ENCODE measurements at places on chromosomes 6 and 20.

DNA sequence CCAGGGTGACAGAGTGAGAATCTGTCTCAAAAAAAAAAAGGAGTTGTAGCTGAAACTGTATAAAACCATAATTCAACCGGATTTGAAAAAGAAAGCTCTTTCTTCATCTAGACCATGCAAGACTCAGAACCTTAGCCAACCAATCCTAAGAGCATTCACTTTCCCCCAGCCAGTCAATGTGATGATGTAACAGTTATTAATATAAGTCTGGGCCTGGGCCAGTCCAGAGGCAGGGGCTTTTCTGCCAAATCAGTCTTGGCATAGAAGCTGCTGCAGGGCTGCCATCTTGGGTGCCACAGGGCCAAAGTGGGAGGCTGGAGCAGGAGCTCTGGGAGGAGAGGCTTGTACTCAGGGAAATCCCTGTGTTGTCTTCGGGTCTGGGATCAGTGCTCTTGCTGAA, 288.4 kb downstream of the CLIC5 start:
- DNase-seq, result no peak

- DNase-seq, result no peak
Measured at GRCh38 chr6:40642837-40643236, 55.7 kb upstream of the LRFN2 start.

DNA sequence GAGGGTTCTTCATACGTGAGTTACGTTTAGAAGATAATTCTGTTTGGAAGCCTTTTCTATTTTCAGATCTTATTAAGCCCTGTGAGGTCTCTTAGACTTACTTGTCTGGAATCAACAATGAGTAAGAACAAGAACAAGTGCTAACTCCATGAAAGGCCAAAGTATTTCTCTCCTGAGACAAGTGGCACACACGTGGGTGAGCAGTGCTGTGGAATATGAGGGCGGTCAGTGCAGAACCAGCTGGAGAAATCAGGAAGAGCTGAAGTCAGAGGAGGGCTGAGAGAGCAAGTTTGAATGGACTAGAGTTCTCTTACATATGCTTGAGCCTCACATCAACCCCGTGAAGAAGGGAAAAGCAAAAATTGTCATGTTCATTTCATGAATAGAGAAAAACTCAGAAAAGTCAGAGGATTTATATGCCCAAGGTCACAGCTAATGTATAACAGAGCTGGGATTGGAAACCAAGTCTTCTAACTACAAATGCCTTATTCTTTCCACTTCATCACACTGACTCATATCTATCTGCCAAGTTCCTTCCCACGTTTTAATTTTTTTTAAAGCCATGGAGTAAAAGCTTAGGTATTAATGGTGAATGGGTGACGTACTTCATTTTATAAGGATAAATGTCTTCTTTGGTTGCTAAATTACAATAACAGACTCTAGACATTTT, 201.3 kb upstream of the DTNBP1 start:
- no peak for DNase-seq

DNA sequence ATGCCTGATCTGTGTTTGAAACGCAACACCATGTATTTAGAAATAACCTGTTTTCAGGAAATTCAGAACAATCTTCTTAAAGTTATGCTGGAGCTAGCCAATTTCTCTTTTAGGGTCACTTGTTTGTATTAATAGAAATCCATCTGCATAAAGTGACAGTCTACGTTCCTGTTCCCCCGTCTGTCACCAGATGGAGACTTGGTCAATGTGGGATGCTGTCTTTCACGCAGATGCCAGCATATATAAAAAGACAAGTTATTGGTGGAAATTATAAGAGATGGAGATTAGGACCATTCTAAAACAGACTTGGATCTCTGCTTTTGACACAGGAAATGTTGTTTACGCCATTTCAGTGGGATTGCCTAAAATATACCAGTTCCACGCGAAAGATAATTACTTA, 162.5 kb upstream of the STMND1 start:
- DNase-seq, result no peak

GRCh38 chr6:3913077-3913957, 64.1 kb downstream of the FAM50B start:
- DNase-seq, result no peak

DNA sequence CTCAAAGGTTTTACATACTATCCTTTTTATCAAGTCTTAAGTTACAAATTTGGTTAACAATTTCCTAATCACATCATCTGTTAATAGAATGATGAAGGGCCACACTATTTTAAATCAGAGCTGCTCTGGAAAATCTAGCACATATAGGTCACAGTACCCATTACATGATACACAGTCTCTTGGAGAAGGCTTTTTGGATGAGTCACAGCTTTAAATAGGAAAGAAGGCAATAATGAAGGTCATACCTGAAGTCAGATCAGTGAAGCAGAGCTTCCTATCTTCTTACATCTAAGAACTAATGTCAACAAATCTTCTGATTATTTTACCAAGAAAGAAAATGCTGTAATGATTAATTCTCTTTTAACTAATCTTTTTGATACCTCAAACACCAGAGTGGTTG, 248.5 kb downstream of the BTBD9 start:
- DNase-seq, result no peak

GRCh38 chr6:77464495-77464867, 1.2 kb upstream of the HTR1B start:
- DNase-seq, result no peak

DNA sequence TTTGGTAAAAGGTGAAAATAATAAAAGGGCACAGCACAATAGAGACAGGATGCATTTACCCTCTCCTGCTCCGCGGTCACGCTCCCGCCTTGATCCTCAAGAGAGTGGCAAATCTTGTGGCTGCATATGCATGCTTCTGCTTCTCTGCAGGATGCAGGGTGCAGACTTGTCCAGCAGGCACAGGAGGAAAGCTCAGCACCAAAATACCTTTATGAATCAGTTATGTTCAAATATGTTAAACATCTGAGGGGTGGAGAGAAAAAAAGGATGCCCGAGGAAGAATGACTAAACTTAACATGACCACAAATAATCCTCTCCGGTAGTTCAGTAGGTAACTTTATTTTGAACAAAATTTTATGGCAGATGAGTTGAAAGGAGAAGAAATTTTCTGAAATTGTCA, 366.1 kb upstream of the SOX4 start:
- DNase-seq, result no peak

- DNase-seq, result no peak
Measured at GRCh38 chr20:45924391-45925261, 9.9 kb upstream of the PCIF1 start.

GRCh38 chr6:168939796-168940195, 313.9 kb downstream of the THBS2 start:
- DNase-seq, result no peak

DNA sequence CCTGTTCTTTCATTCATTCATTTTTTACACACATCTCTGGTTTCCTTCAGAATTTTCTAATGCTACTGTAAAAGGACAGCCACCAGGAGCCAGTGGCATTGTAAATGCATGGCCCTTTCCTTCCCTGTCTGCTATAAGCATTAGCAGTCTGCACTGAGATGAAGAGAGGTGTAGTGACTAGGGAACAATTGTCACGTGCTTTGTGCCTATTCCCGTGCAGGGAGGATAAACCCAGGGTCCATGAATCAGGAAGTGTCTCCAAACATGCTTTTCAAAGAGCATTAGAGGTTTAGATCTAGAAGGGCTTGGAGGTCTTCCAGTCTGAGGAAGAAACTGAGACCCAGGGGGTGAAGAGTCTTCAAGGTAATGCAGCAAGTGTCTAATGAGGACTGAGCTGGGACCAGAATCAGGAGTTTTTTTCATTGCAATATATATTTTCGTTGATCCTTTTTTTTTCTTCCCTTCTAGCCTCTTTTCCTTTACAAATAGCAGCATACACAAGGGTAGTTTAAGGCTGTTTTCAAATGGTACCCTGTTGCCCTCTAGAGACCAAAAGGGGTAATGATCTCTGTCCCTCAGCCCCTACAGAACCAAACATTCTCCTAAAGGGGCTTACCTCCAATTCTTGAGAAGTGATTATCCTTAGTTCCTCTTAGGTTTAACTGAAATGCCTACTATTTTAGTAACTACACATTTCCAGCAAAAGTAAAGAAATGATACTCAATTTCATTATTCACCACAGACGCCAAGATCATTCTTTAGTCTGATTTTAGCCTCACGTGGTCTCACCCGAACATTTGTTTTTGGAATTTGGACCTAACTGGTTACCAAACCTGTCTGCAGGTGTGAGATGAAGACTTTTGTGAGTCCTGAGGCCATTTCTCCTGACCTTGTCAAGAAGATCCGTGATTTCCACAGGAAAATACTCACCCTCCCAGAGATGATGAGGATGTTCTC, 6.6 kb downstream of the TRIM15 start:
- peak; percentile 15 for DNase-seq

DNA sequence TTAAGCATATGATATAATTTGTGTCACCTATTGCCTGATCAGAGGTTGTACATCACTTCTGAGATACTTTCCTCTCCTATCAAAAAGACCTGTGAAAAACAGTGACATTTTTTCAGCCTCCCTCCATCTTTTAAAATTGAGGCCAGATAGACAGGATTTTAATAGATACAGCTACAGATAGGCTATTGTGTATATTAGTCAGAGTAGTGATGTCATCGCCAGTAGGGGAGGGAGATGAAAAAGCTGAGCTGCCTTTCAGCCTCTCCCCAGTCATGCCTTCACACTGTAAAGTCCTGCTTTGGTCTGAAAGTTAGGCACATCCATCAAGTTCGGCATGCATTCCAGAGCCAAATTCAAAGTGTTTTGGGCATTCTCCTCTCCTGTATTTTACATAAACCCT, 7.9 kb upstream of the PABPC1L start:
- DNase-seq, result no peak

GRCh38 chr20:34030456-34030855, 36.7 kb downstream of the RALY start:
- no peak for DNase-seq

Data from NCI-H2171 (cell line).